ENCODE measurements at places on chromosomes 1 and 21. TPM values are rescaled to one million over a fixed set of nuclear protein-coding genes. Genes with fewer than 3 reads are reported as not detected.

C4BPA gene
- 0.87 TPM for total RNA-seq

TMPRSS3 gene
- total RNA-seq: 1.3 TPM

TNNT2 gene
- total RNA-seq: 21.3 TPM

NOL9 gene
- 32.9 TPM for total RNA-seq

BCAS2 gene
- 42.2 TPM for total RNA-seq

SORT1 gene
- total RNA-seq: 52.3 TPM

SPATA45 gene
- total RNA-seq: not detected

TFAP2E gene
- 1.3 TPM for total RNA-seq

RGS13 gene
- not detected for total RNA-seq

ELF3 gene
- 237 TPM for total RNA-seq

PROX1 gene
- total RNA-seq: 23.9 TPM

FAM167B gene
- total RNA-seq: 2.1 TPM

CHI3L2 gene
- total RNA-seq: 3.4 TPM

LAX1 gene
- total RNA-seq: not detected

NIPAL3 gene
- total RNA-seq: 17.5 TPM

All from type B pancreatic cell (in vitro differentiated cells).